ENCODE measurements at places on chromosomes 7 and 10.

GRCh38 chr7:106138776-106139175 lies 26.7 kb upstream of the SYPL1 start:
- no peak overlapping the region for H3K4me3 ChIP-seq
- peaks cover 41% of the 10 kb centered on the region for H3K27me3 ChIP-seq
- H3K36me3 ChIP-seq, result no peaks in the 10 kb centered on the region

DNA sequence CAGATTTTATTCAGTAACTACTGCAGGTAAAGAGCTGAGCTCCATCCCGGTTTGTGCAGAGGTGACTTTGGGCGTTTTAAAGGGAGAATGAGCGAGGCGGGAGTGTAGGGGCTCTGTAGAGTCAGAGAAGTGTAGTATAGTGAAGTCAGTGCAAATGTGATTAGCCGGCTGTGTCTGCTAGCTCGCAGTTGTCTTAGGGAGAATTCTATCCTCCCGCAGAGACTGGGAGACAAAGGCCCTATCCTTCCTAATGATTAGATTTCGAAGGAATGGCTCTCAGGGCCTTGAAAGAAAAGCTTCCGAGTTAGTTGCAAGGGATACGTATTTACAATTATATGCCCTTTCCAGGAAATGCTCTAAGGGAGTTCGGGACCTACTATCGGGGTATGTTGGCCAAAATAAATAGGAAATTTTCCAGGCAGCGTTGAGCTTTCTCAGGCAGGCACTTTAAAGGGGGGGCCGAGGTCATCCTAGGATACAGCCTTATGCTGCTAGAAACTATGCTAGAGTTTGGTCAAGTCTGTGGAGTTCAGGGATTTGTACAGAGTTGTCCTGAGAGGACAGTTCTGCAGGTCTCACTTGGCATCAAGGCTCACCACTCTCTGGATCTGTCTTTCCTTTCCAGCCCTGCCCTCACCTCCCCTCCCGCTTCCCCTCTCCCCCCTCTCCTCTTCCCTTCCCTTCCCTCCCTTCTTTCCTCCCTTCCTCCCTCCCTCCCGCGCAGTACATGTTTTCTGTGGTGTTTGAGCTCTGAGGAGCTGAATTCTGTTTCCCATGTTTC lies 825 bp downstream of the MRPL32 start:
- no peaks in the 10 kb centered on the region for H3K27me3 ChIP-seq
- peak overlapping the region; percentile 99 for H3K27ac ChIP-seq
- DNase-seq, result no peak
- peak overlapping the region; percentile 96 for H3K4me3 ChIP-seq
- H3K4me1 ChIP-seq, result peaks cover 40% of the 10 kb centered on the region

DNA sequence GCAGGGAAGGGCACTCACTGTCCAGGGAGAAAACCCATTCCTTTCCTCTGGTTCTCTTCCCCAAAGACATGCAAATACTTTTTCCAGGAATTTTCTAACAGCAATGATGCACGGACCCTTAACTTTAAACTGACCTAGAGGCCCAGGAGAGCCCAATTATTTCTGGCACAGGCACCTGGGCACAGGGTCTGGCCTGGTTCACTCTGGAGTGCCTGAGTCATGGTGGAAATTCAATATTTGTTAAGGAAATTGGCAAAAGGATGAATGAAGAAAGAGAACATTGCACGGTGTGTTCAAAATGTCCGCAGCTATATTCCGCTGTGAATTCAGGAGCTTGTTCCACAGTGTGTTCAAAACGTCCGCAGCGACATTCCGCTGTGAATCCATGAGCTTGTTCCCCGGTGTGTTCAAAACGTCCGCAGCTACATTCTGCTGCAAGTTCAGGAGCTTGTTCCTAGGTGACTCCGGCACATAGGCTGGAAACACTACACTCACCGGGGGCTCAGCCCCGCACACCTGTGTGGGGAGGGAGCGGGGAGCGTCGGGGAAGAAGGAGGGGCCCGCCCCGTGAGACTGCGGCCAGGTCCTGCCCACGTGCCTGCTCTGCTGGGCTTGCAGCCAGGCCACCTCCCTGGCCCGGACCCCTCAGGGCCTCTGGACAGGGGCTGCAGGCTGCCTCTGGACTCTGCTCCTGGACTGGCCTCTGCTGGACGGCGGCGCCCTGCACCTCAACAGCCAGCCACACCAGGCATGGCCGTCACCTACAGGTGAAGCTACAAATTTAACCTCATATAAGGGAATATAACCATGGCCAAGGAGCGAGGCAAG lies 72.0 kb upstream of the FAM20C start:
- no peak for DNase-seq
- peaks cover 2% of the 10 kb centered on the region for H3K4me1 ChIP-seq
- no peak overlapping the region for H3K4me3 ChIP-seq
- H3K27me3 ChIP-seq, result peaks cover under 1% of the 10 kb centered on the region
- no peak overlapping the region for H3K27ac ChIP-seq

DNA sequence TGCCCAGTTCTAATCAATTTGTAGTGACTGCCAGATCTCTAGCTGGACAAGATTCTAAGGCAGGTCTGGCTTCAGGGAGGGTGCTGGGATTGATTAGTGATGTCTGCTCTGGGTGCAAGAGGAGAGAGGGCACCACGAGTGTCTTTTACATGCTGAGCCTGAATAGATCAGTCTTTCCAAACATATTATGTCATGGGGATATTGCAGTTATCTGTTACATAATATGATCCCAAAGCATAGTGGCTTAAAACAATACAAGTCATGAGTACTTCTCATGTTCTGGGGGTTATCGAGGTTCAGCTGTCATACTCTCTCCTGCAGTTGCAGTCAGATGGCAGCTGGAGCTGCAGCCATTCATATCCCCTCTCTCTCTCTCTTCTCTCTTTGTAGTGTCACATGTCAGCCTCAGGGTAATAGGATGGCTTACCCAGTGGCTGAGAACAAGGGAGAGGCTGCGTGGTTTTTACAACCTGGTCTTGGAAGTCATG lies 26.0 kb downstream of the SLC29A3 start:
- no peak for DNase-seq
- H3K27me3 ChIP-seq, result no peaks in the 10 kb centered on the region
- no peaks in the 10 kb centered on the region for H3K36me3 ChIP-seq
- H3K4me1 ChIP-seq, result no peaks in the 10 kb centered on the region
- H3K4me3 ChIP-seq, result no peak overlapping the region
